ENCODE measurements at places on chromosomes 13 and 19.
A peak's percentile ranks its signal among the peaks of the same experiment; 100 is the strongest.

- no peak for DNase-seq
Measured at GRCh38 chr13:103676329-103676728, 610.1 kb upstream of the SLC10A2 start.

- DNase-seq: no peak
Measured at GRCh38 chr13:32159137-32159869, 127.7 kb downstream of the FRY start.

DNA sequence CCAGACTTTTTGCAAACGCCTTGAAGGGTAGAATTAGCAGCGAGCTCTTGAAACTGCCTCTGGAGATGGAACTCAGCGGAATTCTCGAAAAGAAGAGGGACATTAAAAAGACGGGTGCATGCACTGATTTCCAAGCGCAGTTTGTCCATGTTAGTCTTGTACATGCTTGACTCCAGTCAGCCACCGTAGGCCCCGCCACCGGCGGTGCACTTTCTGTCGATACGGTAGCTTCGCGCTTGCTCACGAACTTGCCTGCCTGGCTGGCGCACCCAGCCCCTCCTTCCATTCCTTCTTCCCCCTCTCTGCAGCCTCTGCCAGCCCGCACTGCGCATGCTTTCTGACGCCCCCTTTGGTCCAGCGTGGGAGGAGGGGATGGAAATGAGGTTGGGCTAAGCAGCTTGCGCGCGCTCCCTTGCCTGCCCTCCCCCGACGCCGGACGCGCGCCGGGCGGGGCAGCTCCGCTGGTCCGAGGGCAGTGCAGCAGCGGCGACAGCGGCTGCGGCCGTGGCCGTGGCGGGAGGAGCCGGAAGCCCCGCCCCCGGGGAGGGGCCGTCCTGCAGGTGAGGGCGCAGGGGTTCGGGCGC lies at the start of gene ZNF575:
Gene ZNF575 (plus strand): TSS at position 227 of the 584 bp plus-strand sequence. CDS start 1,235 bp downstream, outside the sequence.
- DNase-seq: peak; percentile 98

DNA sequence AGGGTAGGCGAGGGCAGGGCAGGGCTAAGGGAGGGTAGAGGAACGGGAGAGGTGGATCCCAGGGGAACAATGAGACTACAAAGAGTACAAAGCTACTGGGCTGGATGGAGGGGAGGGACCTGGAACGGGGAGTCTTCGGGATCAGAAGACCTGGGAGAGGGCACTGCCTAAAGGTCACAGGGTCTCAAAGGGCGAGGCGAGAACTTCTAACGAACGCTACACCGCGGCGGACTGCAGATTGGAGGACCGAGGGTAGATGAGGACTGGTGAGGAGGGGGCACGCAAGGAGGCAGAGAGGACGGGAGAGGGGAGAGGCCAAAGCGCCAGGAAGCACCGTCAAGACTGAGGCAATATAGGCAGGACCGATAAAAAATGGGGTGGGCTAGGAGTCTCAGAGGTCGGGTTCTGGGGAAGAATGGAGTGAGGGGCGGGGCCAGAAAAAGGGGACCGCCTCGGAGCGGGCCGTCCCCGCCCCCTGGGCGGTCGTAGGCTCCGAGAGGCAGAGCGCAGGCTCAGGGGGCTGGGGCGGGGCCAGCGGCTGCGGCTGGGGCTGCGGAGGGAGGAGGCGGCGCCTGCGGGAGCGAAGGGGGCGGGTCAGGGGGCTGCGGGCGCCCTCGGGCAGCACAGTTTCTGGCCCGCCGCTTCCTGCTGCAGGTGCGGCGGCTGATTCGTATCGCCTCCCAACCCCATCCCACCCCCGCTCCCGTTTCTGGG lies 1.3 kb upstream of the KCNC3 start:
- DNase-seq: peak; percentile 78

DNA sequence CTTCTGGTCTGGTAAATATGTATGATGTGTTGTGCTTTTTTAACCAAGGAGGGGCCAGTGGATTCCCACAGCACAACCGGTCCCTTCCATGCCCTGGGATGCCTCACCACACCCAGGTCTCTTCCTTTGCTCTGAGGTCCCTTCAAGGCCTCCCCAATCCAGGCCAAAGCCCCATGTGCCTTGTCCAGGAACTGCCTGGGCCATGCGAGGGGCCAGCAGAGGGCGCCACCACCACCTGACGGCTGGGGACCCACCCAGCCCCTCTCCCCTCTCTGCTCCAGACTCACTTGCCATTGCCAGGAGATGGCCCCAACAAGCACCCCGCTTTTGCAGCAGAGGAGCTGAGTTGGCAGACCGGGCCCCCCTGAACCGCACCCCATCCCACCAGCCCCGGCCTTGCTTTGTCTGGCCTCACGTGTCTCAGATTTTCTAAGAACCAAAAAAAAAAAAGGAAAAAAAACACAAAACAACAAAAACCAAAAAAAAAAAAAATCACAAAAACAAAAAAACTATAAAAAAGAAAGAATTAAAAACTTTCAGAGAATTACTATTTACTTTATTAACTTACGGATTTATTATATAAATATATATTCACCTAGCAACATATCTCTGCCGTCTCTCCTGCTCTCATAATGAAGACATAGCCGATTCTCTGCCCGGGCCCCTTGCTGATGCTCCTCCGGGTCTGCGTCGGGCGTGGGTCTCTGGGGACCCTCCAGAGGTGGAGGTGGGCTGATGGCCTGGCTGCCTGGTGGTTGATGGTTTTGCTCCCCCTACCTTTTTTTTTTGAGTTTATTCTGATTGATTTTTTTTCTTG lies 14.4 kb downstream of the CAPN12 start:
- peak; percentile 88 for DNase-seq

DNA sequence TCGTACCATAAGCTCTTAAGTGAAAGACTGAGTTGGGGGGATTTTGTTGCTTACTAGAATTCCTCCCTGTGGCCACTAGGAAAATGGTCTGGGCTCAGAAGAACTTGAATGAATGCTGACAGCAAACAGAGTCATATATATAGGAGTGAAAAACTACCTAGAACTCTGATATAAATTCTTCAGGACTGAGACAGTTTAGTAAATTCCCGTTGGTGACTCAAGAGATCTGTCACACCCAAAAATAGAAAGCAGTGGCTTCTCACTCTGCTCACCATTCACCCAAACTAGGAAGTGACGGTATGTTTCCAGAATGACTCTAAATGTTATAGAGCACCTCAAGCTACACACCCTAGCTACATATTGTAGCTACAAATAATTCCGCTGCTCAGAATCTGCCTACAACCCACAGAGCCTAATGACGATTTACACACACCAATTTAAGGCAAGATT lies 116.2 kb downstream of the TBC1D4 start:
- DNase-seq: no peak

- peak; percentile 57 for DNase-seq
Measured at GRCh38 chr19:34985249-34986022, 14.7 kb upstream of the GRAMD1A start.

- no peak for DNase-seq
Measured at GRCh38 chr13:39965309-39965708, 309.8 kb downstream of the COG6 start.

GRCh38 chr13:73832128-73832588 lies 302.0 kb downstream of the KLF12 start:
- DNase-seq: no peak

DNA sequence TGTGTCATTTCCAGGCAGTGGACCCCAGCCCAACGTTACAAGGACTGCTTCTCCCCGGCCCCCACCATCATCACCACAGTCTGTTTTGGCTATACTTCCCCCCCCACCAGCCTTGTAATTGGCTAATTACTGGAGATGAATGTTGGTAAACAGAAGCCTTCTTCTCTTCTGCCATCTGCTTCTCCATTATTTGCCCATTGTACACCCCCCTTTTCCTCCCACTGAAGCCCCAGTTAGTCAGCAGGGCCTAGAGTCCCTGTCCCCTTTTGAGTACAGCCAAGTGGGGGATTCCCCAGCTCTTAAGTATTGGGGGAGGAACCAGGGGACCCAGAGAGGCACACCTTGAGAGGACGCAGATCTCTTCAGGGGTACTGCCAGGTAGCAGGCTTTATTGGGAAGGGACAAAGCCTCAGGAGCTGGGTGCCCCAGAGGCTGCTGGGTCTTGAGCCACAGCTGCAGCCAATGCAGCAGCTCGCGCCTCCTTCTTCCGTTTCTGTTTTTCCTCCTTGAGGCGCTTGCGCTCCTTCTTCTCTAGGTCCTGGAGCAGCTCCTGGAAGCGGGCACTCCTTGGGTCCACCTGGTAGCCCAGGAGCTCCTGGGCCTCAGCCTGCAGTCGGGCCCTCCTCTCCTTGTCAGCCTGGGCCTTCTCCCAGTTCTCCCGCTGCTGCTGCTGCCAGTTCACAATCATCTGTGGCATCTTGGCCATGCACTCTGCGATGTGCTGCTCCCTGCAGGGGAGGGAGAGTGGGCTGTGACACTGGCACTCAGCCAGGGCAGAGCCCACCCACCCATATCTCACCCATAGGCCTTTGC lies 3.0 kb downstream of the GADD45GIP1 start:
- no peak for DNase-seq

- peak; percentile 21 for DNase-seq
Measured at GRCh38 chr13:113367771-113368170, 3.8 kb upstream of the GRTP1 start.

DNA sequence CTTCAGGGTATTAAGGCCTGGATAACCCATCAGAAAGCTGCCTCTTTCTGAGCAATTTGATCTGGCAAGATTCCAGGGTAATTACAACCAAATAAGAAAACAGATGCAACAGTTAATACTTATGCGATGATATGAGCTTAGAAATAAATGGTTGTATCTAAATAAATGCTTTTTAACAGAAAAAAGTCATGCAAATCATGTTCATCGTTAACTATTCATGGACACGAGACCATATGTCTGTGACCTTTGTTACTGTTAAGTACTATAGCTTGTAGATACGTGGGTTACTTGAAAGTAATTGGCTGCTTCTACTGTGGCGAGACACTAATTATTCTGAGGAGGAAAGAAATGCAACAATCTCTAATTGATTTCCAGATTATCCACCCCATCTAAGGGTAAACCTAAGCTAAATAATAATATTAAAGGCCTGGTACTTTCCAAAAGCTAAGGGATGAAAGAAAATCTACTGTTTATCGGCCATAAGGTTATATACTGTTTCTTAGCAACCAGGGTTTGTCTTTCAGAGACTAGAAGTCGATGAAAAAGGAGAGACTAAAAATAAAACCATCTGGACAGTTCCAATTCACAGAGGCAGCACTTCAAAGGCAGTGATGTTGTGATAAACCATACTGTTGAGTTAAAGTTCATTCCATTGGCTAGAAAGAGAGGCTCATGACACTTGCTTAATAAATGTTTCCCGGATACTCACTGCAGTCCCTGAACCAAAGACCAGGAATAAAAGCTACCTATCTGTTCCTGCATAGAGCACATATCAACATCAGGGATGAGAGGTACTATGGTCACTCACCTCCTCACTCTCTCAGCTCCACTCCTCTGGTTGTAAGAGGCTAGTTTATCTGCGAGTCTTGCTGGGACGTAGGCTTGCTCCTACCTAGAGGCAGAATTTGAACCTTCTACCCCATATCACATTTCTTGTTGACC lies 1.5 kb downstream of the EPSTI1 start:
- DNase-seq: no peak

DNA sequence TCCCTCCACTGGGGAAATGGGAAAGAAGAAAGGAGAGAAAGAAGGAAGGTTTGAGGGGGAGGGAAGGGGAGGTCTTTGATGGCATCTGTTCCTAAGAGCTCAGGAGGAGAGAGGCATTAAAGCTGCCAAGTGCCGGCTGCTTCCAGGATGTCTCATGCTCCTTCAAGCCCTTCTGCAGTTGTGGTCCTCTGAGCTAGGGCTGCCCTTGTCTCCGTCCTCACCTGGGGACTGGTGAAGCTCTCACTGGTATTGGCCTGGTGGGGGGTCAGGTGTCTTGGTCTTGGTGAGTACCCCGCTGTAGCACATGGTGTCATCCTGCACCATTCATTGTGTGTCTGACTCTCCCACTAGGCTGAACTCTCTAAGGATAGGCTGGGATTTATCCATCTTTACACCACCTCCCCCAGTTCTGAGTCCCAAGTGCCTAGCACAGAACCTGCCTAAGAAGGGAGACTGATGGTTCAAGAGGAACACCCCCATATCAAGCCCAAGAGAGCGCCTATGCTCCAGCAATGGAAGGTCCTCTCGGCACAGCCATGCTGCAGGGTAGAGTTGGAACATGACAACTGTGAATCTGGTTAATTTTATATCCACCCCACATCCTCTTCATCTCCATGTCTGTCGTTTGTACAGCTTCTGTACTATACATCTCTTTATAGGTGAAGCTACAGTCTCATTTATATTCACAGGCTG lies 83.7 kb downstream of the AKAP11 start:
- DNase-seq: no peak

DNA sequence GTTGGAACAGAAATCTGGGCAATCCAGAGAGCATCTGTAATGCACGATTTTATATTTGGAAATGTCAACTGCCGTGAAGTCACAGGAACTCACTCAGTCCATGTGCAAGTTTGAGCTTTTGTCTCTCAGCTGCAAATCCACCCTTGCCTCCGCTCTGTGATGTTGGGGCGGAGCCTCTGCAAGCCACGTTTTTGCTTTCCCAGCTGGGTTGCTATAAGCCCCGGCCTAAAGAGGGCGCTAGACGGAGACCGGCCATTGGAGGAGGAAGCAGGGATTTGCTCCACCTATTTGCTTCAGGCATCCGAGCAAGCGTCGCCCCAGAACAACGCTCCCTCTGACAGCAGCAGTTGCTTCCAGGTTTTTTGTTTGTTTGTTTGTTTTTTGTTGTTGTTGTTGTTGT lies 56.2 kb downstream of the TRPM4 start:
- DNase-seq: no peak

DNA sequence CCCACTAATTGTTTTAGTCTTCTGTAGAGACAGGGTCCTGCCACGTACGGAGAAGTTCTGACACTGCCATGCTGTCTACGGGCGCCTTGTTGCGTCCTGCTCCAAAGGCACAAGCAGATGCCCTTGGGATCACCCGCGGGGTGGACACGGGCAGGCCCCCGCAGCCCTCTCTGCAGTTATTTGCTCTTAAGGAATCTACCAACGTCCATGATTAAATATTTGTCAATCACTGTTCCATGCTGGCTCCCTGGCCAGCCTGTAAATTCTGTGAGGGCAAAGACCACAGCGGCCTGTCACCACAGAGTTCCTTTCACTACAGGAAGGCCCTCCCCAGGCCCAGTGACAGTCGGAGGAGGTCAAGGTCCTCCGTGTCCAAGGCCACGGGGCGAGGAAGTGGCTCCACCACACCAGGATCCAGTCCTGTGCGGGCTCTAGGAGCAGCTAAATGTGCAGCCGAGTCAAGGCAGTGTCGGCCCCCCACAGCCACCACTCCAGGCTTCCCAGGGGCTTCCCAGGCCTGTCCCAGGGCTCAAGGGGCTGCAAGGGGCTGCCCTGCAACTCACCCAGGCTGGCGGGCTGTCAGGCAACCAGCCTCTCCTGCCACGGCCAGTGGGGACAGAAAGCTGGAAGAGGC lies 2.1 kb downstream of the RNF126 start:
- DNase-seq: peak; percentile 57
